ENCODE measurements at places on chromosomes 1 and 21. TPM values are rescaled to one million over a fixed set of nuclear protein-coding genes. Genes with fewer than 3 reads are reported as not detected.

Gene NEXN
- total RNA-seq = 0.60 TPM

Gene MFSD2A
- total RNA-seq = 43.3 TPM

Gene AIDA
- total RNA-seq = 41.9 TPM

Gene C1orf146
- not detected for total RNA-seq

DNA sequence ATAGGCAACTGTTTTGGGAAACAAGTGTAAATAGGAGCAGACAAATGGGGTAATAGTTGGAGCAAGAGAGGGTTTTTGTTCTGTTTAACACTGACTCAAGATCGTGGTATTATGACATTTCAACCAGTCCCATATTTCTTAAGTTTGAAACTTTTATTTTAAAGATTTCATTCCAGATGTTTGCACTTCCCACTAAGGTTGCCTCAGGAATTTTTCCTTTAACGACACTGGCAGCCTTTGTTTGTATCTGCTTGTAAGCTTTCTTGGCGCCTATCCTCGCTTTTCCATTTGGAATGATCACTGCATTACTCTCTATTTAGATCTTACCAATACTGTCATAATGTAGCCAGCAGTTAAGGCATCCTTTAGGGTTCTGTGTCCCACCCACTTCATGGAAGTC, 67.7 kb downstream of the ALG6 start:
- DNase-seq = no peak
- no peak overlapping the region for H3K27ac ChIP-seq
- H3K36me3 ChIP-seq = peaks cover 28% of the 10 kb centered on the region
- no peak overlapping the region for H3K4me3 ChIP-seq
- no peaks in the 10 kb centered on the region for H3K4me1 ChIP-seq
- H3K27me3 ChIP-seq = no peaks in the 10 kb centered on the region

GRCh38 chr1:43639976-43640794, 9.8 kb upstream of the KDM4A start:
- DNase-seq = no peak

GRCh38 chr1:147470079-147470478, 71.2 kb upstream of the BCL9 start:
- no peak overlapping the region for H3K27ac ChIP-seq
- peaks cover 14% of the 10 kb centered on the region for H3K27me3 ChIP-seq
- H3K36me3 ChIP-seq = no peaks in the 10 kb centered on the region
- no peak overlapping the region for H3K4me3 ChIP-seq

DNA sequence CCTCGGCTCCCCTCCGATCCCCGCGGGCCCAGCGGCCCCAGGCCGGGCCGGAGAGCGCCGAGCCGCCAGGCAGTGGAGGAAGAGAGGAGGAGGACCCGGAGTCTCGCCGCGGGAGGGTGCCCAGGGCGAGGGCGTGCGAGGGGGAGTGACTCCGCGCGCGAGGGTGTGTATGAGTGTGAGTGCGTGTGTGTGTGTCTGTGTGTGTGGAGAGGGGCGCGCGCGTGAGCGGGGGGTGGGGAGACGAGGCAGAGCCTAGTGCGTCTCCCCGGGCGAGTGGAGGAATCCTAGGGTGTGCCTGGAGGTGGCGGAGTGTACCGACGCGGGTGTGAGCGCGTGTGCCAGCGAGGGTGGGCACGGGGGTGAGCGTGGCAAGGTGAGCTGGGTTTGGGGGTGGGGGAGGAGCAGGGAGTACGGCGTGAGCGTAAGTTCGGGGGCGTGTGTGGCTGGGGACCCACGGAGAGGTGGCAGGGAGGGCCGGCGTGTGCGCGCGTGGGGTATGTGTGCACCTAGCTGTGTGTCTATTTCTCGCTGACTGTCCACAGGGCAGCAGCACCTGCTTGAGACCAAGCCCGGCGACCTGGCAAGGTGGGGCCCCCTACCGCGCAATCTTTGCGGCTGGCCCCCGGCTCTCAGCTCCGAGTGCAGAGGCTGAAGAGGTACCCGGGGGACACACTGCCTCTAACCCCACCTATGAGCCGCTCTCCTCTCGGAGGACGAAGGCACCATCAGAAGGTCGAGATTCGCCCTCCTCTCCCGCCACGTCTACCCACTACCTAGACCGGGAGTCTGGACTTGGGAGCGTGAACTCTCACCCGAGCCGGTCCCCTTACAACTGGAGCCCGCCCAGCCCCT, 784 bp upstream of the KCND3 start:
- H3K36me3 ChIP-seq = no peaks in the 10 kb centered on the region
- H3K4me1 ChIP-seq = no peaks in the 10 kb centered on the region
- H3K4me3 ChIP-seq = peak overlapping the region; percentile 52
- no peak for DNase-seq
- H3K27me3 ChIP-seq = peaks cover 73% of the 10 kb centered on the region
- no peak overlapping the region for H3K27ac ChIP-seq

DNA sequence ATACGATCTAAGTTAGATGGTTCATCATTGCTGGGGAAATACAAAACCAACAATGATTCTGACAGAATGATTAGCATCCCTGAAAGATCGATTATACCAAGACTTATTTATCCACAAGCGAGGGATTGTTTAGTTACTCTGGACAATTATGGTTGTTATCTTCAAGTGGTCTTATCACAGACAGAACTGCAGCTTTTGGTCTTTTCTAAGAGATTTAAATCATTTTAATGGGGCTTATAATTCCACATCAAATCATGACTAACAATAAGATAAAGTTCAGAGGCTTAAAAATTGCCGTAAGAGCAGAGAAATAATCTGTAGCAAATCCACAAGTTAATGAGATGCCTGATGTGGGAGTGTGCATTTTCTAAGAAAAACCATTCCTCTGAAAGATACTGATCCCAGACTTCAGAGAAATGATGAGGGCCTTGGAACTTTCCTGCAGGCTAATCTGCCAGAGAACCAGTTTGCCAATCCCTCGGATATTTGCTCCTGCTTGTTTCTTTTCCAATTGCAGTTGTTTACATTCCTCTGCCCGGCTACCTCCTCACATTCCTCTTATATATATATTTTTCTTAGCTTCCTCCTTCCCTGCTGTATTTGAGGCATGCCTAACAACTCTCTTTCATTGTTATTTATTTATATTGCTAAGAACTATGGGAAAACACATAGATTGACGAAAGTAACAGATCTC, 134.8 kb downstream of the BACH1 start:
- H3K27ac ChIP-seq = no peak overlapping the region
- H3K4me3 ChIP-seq = no peak overlapping the region
- no peaks in the 10 kb centered on the region for H3K36me3 ChIP-seq
- DNase-seq = no peak

GRCh38 chr1:182149411-182149965, 88.0 kb upstream of the ZNF648 start:
- H3K4me3 ChIP-seq = no peak overlapping the region
- DNase-seq = peak; percentile 38
- H3K27ac ChIP-seq = peak overlapping the region; percentile 72
- H3K4me1 ChIP-seq = peaks cover 41% of the 10 kb centered on the region

- H3K4me1 ChIP-seq = no peaks in the 10 kb centered on the region
- H3K27ac ChIP-seq = no peak overlapping the region
- H3K27me3 ChIP-seq = peaks cover 10% of the 10 kb centered on the region
- no peak overlapping the region for H3K4me3 ChIP-seq
- H3K36me3 ChIP-seq = no peaks in the 10 kb centered on the region
These were observed 53.8 kb upstream of the PSEN2 start for GRCh38 chr1:226816576-226816975.

GRCh38 chr1:76418531-76418930, 344.0 kb downstream of the ST6GALNAC3 start:
- no peak overlapping the region for H3K27ac ChIP-seq
- no peak overlapping the region for H3K4me3 ChIP-seq
- DNase-seq = no peak

DNA sequence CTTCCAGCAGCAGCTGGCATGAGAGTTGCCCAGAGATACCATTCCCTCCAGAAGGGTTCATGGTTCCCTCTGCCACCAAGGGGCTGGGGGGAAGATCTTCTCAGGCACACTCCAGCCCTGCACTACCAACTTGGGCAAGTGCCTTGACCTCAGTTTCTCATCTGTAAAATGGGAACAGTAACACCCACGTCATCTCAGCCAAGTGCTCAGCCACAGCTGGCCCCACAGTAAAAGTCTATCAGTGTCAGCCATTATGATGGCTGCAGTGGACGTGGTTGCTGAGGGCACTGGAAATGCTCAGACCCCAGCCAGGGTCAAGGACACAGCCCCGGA, 16.3 kb upstream of the TAS1R2 start:
- no peaks in the 10 kb centered on the region for H3K27me3 ChIP-seq
- no peak overlapping the region for H3K4me3 ChIP-seq
- no peaks in the 10 kb centered on the region for H3K36me3 ChIP-seq
- no peak for DNase-seq
- no peaks in the 10 kb centered on the region for H3K4me1 ChIP-seq

DNA sequence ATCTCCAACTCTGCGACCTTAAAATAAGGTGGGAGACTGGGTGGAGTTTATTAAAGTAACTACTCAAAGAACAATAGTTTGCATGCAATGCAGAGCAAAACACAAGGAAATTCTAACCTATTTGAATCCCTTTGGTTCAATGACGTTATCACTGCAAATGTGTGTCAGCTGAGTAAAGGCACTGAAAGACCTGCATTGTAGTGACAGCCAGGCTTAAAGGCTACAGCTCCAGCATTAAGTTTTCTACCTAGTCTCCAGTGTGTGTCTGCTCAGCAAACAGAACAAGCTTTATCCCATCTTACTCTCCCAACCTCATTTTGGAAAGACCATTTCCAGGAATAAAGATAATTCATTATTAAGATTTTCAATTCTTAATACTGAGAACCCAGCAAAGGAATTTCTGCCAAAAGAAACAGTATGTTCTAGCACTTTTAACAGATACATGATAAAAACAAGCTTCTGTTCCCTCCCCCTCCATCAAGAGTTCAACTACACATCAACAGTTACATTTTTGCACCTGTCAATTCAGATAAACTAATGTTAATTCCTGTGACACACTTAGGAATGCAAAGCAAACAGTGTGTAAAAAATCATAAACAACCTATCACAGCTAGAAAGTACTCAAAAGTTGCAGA, 14.2 kb downstream of the PTP4A2 start:
- H3K36me3 ChIP-seq = peaks cover 69% of the 10 kb centered on the region
- no peaks in the 10 kb centered on the region for H3K27me3 ChIP-seq
- no peak for DNase-seq

Measured in activated T-helper 2 cell treated with anti-CD3 and anti-CD28 coated beads, Interferon-gamma antibody, Interleukin-2, Interleukin-4, amounts not matched to agents 10 μg/mL and 5 μg/mL and 100 μg/mL, durations not matched to agents 14 hours and 24 hours and 36 hours (primary cell).